Left lung (tissue), 14 donors: ENCODE measurements at places on chromosomes 16 and 17. TPM values are rescaled to one million over a fixed set of nuclear protein-coding genes. Genes with fewer than 3 reads are reported as not detected.

GRCh38 chr17:28533091-28533807 lies 19.2 kb downstream of the UNC119 start:
- no peaks in the 10 kb centered on the region for H3K36me3 ChIP-seq
- H3K4me1 ChIP-seq: no peaks in the 10 kb centered on the region
- no peak overlapping the region for H3K27ac ChIP-seq
- DNase-seq: no peak

- H3K4me1 ChIP-seq: peaks cover 14% of the 10 kb centered on the region
- H3K27me3 ChIP-seq: peaks cover 21% of the 10 kb centered on the region
- H3K4me3 ChIP-seq: peak within 1 kb of the TSS; percentile 3
Observed at GRCh38 chr16:566475-567372, at the start of gene NHLRC4. TSS of gene NHLRC4 (plus strand) at chr16:567005. CDS start at chr16:568048, 1,043 bp downstream.

Gene PPM1E
- 0.23 TPM for total RNA-seq

Gene CTRB1
- not detected for total RNA-seq

Gene CACNG5
- not detected for total RNA-seq
